Stimulated activated CD8-positive, alpha-beta memory T cell treated with anti-CD3 and anti-CD28 coated beads, Interleukin-4, amount 100 ng/mL, for 48 hours (primary cell): ENCODE measurements at places on chromosomes 1 and 21.

DNA sequence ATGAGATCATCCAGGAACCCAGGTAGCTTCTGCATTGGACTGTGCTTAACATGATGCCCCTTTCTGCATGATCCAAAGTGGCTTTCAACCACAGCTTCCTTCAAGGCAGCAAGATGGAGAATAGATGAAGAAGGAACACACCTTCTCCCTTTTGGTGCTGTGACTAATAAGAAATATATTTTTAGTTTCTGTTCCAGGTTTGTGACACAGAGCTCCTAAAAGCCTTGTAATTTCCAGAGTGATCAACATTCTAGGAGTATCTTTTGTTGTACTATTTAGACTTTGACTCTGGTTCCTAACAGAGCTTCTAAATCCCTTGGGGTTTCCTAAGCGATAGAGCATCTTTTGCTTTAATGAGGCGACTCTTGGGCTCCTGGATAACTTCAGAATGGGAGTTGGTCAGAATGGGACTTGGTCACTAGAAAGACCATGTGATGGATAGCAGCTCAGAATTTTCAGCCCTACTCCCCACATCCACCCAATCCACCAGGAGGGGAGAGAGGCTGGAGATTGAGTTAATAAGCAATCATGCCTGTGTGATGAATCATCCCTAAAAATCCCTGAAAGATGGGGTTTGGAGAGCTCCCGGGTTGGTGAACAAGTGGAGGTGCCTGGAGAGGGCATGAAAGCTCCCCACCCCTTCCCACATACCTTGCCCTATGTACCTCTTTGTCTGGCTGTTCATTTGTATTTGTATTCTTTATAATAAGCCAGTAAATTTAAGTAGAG lies 134.8 kb downstream of the FGGY start:
- no peak for DNase-seq

DNA sequence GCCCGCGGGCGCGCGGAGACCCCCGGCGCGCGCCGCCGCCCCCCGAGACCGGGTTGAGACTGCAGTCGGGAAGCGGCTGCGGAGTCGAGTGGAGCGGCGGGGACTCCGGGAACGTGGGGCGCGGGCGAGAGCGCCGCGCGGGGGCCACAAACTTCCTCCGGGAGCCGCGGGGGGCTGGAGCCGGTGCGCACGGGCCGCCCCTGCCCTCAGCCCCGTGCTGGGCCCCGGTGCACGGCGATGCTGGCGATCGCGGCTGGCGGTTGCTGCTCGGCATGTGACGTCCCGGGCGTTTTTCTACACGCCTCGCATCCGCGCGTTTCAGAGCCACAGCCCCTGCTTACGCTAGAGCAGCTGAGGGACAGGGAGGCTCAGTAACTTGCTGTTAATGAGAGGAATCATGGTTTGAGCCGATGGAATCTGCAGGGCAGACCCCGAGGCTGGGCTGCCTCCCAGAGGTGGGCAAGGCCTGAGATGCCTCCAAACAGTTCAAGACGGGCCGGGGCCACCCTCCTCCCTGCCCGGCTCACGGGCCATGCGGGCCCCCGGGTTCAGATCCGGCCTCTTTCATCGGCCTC lies 520 bp downstream of the TMEM201 start:
- peak; percentile 58 for DNase-seq

DNA sequence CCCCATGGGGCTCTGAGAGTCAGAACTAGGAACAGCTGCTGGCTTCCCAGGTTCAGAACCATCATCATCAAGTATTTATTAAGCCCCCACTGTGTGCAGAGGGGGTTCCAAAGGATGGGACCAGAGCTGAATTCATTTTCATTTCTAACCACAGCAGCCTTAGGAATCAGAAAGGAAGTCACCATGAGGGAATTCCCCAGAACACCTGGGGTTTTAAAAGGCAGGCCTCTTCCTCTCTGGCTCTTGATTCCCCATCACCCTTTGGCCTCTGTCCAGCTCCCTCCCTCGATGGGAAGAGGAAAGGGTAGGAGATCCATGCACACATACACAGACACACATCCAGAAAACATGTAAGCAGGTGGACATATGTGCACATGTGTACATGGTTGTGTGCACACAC lies 1.3 kb upstream of the KCNN3 start:
- no peak for DNase-seq

GRCh38 chr1:155186794-155187455 lies 13.3 kb downstream of the TRIM46 start:
- no peak for DNase-seq

DNA sequence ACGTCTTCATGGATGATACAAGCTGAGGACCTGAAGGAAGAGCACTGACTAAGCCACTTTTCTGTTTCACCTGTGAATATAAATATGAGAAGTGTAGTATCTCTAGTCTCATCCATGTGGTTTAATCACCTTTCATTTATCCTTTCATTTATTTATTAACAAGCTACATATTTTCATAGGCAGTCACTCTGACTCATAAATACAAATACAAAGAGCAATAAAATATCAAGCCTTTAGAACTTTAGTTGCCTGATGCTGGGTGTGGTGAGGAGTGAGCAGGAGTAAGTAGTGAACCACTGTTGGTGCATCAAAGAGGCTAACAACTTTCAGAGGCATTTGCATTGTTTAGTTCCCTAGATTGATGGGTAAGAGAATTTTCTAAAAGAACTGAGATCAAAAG lies 269.0 kb upstream of the C1orf87 start:
- no peak for DNase-seq
